Gastroesophageal sphincter (tissue), 4 donors: ENCODE measurements at places on chromosomes 4 and X.

DNA sequence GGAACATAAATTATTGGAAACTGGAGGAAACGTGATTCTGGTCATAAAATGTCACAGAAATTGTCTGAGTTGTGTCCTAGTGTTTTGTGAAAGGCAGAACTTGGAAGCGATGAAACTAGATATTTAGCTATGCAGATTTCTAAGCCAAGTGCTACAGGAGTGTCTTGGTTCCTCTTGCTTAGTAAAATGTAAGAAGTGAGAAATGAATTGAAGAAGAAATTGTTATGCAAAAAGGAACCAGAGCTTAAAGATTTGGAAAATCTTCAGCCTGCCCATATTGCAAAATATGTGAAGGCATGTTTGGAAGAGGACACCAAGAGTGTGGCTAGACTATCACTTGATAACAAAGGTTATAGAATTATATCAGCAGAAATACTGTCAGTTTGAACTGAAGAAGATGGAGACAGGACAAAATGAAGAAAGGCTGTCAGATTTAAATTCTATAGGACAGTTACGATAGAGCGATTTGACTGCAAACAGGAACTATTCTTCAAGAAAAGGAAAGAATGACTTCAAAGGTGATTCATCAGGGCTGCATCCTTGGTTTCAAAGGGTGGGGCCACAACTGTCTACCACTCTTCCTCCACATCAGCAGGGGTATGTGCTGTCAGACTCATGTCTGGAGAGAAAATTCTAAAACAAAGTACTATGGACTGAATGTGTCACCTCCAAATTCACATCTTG, 9.4 kb upstream of the CDS1 start:
- ATAC-seq: no peak

DNA sequence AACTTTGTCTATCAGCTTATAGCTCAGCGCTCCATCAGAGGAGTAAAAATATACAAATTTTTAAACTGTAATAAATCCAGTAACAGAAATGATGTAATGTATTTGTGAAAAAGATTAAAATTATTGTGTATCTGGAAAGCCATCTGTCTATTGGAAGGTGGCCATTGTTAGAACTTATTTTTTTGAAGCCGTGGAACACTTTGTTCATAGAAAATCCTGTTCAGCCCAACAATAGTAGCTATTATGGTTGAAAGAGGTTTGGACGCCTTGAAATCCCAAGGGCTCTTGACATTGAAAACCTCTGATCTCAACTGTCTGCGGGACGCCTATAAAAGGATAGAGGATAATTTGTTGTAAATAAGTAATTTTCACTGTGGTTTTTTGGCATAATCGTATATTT, 98.3 kb downstream of the RAPGEF2 start:
- no peak for ATAC-seq

GRCh38 chrX:16827225-16827624, 41.0 kb downstream of the TXLNG start:
- ATAC-seq: no peak

DNA sequence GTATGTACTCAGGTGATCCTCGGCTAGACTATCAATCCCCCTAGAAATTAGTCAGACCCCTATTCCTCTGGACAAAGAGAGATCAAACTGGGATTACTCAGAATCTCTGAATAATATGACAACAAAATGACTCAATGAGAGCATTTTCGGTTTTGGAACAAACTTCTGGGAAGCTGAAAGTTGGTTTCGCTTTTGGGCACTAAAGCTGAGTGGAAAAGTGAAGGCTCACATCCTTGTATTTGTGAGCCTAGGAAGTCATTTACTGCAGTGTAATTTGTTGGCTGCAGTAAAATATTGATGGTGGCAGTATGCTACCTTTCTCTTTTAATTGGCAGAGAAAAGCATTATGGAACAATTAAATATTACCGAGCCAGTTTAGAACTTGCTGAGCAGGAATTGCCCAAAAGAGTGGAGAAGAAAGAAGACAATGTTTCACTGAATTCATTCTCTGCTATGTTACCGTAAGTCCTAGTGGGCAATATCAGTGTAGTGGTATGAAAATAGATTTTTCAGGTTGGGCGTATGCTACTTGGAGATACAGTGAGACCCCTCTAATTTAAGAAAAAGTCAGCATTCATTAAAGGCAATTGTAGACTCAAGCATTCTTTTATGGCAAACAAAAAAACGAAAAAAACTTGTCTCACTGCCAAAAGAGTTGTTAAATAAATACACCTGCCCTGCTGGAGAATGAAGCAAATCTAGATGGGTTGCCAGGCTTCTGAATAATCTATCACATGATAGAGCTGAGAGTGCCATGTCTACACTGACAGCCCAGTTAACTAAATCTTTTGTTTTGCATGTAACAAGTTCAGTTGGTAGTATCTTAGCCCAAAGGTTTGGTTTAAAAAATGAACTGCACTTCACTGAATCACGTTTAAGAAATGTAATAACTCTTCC, 69.6 kb downstream of the AGTR2 start:
- ATAC-seq: no peak

DNA sequence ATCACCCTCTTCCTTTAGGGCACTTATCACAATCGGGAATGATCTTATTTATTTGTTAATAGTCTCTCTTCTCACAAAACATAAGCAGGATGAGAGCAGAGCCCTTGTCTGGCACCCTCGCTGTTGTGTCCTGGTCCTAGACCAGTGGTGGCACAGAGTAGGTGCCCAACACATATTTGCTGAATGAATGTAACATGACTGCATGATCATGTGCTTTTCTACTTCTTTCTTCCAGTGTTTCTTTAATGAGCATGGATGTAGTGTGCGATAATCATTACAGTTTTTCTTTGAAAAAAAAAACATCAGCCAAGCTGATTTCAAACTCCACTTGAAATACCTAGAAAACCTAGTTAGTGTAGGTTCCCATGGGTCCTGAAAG, 164.1 kb downstream of the CHIC2 start:
- ATAC-seq: no peak
